ENCODE measurements at places on chromosomes 4 and X.

- DNase-seq, result peak; percentile 30
Observed at GRCh38 chr4:168421671-168422070, 58.6 kb downstream of the DDX60L start.

DNA sequence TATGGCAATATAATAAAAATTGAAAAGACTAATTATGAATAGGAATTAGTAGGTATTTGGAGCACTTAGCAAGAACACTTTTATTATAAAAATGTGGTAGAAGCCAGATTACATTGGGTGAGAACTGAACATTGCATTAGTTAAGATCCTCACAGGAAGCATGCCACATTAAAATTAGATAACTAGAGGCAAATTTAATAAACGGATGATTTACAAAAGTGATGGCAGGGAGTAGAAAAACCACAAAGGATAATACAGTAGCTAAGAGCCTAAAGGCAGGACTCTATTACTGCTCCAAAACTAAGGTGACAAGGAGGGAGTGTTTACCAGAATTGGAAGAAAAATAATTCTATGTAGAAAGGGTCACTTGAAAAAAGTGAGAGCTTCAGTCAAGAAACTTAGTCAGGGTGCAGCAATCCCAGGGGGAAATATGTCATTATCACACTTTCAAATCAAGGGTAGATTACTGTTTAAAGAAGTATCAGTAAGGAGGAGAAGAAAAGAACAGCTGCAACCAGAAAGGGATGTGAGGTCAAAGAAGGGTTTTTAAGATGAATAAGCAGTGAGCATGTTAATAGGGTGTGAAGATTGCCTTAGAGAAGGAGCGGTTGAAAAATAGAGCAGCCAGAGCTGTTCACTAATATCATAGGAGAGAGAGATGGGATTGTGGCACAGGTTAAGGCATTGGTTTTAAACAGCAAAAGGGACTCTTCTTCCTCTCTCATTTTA is 84.6 kb downstream of the NDST4 start:
- DNase-seq, result no peak

- DNase-seq, result no peak
Observed at GRCh38 chrX:11481035-11481434, 184.7 kb downstream of the ARHGAP6 start.

GRCh38 chrX:120769576-120770341 is 105.9 kb downstream of the CT47B1 start:
- DNase-seq, result peak; percentile 74

DNA sequence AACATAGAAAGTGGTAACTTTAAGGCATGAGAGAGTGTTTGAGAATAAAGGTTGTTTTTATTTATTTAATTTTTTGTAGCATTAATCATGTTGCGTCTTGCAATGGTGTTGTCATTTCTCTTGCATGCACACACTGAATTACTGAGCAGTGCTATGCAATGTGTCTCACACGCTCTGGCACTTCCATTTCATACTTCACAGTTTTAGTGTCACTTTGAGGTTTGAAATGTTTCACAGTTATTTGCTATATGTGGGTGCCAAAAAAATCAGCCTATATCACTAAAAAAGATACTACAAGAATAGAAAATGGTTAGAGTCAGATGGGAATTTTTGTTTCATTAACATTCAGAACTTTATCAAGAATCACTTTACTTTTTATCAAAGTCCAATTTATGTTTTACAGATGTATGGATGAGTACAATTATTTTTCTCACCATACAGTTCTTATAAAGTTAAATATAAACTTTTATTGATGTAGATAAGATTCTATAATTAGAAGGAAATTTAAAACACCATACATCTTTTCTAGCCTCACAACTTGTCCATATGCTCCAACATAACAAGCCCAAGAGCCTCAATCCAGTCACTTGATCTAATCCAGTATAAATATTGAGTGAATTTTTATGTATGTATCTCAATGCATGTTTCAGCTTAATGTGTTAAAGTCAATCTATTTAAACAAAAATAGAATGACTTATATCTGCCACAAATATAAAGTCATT is 114.0 kb downstream of the IQCM start:
- DNase-seq, result no peak

- DNase-seq, result no peak
Observed at GRCh38 chr4:112422644-112423043, 93.3 kb downstream of the NEUROG2 start.

GRCh38 chr4:185395956-185396723 is 416 bp upstream of the LRP2BP start:
- DNase-seq, result peak; percentile 98

DNA sequence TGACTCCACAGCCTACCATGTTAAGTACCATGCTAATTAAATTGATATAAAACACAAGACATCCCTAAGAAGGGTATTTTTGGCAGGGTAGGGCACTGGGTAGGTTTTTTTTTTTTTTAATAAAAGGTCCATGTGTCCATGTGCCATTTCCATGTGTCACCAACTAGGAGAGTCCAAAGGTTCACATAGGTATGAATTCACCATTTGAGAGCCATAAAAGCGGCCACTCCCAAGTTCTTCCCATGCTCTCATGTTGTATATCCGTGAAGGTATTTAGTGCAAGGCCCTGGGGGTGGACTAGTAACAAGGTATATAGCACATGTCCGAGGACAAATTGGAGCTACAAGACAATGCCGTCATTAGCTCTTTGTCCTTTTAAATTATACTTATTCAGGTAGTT is 107.3 kb downstream of the PDE5A start:
- no peak for DNase-seq

DNA sequence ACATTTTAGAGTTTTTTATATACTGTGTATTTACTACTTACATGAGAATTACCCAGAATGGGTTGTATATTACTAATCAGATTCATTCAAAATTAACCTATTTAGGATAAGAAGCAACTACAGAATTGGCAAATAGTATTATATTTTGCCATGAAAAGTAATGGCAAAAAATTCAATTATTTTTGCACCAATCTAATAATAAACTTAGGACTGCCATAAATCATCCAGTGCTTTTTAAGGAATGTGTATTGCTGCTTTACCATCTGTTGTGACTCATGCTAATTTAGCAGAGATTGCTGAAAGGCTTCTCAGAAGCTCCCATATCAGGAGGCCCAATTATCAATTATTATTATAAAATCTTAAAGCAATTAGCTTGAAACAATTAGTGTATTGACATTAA is 24.0 kb downstream of the NPY2R start:
- DNase-seq, result no peak

DNA sequence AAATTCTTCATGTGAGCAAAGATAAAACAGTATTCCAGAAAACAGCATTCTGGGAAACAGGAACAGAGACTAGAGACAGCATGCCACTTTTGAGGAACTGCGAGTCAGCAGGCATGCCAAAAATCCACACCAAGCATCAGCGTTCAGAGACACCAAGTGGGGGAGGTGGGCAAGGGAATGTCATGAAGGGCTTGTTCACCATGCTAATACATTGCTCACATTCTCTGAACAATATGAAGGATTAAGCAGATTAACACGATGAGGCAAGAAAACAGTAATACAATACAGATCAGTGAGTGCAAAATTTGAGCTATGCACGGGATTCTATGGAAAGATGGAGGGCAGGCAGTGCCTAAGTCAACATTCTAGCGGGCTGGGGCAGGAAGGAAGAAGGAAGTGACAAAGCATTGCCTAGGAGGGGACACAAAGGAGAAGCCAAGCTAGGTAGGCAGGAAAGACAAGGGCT is 278.3 kb downstream of the FBXW7 start:
- peak; percentile 58 for DNase-seq

- DNase-seq, result no peak
Observed at GRCh38 chr4:43244688-43245382, 352.3 kb downstream of the GRXCR1 start.

GRCh38 chrX:68746988-68747387 is 81.8 kb upstream of the EFNB1 start:
- DNase-seq, result no peak

DNA sequence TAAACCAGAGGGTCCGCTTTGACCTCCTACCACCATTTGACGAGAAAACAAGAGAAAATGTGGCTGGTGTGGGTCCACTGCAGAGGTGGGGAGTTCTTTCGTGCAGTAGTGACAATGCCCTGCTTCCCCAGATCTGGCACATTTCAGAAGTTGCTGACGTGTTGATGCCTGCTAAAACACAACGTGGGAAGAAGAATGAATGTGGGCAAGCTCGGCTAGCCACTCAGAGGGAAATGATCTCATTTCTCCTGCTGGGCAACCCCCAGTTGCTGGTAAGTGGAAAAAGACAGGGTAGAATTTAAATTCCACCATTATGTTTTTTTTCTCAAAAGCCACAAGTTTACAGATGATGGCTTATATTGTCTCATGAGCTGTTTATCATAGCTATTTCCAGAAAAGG is 77.9 kb downstream of the LUZP4 start:
- DNase-seq, result peak; percentile 21

- DNase-seq, result peak; percentile 48
Observed at GRCh38 chr4:153318696-153319320, 25.7 kb upstream of the MND1 start.

DNA sequence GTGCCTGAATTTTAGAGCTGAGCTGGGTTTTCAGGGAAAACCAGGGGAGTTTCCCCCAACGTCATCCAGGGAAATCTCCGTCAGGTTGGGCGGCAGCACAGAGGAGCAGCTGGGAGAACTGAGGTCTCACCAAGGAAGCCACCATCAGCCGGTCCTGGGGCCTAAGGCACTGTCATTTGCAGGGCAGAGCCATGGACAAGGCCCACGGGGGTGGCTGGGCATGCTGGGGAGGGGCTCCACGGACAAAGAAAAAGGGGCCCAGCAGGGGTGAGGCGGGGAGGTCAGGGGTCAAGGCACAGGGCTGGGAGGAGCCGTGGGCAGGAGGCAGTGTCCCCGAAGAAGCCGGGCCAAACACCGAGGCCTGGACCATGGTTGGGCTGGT is 109.8 kb downstream of the HMX1 start:
- DNase-seq, result no peak

- peak; percentile 47 for DNase-seq
Observed at GRCh38 chrX:8815460-8816065, 14.4 kb upstream of the FAM9A start.

- DNase-seq, result no peak
Observed at GRCh38 chr4:114265342-114265741, 285.9 kb upstream of the ARSJ start.

DNA sequence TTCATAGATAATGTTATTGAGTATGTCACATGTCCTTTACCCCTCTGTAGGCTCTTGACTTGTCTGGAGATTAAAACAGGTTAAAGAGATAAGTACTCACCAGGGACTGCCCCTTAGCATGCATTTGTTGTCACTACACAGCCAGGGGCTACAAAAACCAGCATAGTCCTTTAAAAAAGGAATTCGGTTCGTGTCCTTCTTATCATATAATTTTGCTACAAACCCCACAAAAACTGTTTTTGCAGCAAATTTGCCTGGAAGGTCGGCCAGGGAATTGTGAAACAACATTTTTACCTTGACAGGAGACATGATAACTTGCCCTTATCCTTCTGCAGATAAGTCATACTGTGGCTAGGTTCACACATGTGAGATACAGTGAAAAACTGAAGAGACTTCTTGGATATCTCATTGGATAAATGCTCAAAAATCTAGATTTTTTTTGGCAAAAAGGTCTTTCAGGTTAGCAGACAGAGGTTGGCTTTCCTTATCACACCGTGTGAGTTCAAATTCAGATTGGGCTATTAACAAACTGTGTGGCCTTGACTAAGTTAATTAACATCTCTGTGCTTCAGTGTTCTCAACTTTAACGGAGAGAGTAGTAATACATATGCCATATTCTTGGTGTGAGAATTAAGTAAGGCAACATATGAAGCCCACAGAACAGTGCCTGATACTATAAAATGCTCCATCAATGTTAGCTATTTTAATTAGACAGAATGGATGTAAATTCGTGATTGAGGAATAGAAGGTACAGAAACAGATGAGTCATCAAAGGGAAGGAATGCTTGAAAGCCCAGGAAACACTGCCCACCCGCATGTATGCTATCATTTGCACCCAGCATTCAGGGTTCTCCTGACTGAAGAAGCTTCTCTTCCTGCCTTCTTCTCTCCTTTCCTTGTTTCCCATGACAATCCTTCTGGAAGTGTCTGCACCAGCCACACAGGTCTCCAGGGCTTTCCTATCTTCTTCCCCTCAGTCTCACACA is 30.0 kb downstream of the FAM9C start:
- DNase-seq, result peak; percentile 48
